Cortex of kidney (tissue), 1 donor: ENCODE measurements at places on chromosomes 5 and 9.

DNA sequence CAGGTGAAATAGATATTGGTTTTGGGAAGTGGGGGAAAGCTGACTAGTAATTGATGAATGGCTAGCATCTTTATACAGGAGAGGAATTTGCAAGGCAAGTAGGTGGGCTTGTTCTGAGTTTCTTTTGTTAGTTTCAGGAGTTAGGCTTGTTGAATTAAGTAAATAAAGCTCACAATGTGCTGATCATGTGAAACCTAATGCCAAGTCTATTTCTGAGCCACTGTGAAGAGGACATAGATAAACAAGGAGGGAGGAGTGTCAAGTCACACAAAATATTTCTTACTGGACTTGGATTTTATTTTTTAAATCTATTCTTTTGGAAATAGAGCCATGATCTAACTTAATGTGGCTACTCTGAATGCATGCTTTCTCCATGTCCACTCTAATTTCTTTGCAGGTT, 19.9 kb downstream of the GDA start:
- no peak for DNase-seq

GRCh38 chr9:74728176-74728575, 159.5 kb downstream of the TRPM6 start:
- DNase-seq, result no peak

- no peak for DNase-seq
Measured at GRCh38 chr5:142327111-142327842, 2.5 kb upstream of the SPRY4 start.

- DNase-seq, result no peak
Measured at GRCh38 chr9:32577316-32577715, 4.4 kb upstream of the NDUFB6 start.

GRCh38 chr9:113601656-113602055, 138.1 kb downstream of the RGS3 start:
- DNase-seq, result no peak

- DNase-seq, result no peak
Measured at GRCh38 chr9:135501261-135502167, 1.0 kb downstream of the MRPS2 start.

- no peak for DNase-seq
Measured at GRCh38 chr5:146828385-146828784, 50.2 kb downstream of the PPP2R2B start.

DNA sequence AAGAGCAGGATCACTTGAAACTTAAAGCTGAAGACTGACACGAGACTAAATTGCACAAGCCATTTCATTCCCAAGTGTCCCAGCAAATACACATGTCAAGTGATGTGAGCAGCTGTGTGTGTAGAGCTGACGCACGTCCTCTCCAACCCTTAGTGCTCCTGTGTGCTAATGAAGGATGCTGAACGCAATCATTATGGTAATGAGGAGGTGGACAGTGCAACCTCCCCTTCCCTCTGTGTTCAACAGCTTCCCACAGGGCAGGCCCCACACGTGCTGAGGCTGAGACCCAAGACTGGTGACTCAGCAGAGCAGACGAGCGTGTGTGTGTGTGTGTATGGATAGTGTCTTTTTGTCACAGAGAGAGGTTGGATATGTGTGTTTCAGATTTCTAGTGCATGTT, 702.1 kb downstream of the SEMA5A start:
- no peak for DNase-seq

GRCh38 chr5:178238711-178239592, 6.3 kb upstream of the PHYKPL start:
- no peak for DNase-seq

GRCh38 chr9:130845254-130845653, 10.2 kb downstream of the ABL1 start:
- DNase-seq, result no peak

GRCh38 chr5:9037048-9037447, 508.8 kb downstream of the SEMA5A start:
- no peak for DNase-seq

DNA sequence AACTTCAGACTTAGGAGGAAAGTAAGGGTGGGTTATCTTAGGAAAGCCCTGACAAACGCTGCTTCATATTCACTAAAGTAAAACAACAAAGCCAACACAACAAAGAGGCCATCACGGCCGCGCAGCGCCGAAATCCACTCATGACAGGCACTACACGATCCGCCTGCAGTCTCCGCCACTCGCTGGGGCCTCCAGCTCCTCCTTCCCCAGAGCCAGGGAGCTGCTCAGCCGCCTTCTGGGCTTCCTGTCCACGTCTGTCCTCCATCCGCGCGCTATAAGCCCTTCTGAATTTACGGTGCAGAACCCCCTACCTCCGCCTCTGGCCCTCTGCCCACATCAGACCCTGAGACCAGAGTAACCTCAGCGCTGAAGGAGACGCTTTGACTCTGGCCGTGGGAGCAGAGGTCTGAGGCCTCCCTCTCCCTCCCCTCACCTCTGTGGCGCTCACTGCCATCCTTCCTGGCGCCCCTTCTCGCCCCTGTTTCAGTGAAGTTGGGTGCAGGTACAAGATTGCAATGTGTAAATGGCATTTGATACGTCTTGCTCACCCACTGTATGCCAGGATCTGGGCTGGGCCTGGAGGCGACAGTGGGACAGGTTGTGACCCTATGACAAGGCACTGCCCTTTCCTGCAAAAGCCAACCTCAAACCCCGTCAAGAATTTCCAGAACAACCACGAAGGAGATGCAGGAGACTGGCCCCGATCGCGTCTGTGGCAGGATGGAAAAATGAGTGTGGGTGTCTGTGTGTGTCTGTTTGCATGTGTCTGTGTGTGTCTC, 74.9 kb upstream of the PHYKPL start:
- DNase-seq, result no peak

GRCh38 chr5:169832845-169833244, 147.4 kb downstream of the INSYN2B start:
- DNase-seq, result no peak

- no peak for DNase-seq
Measured at GRCh38 chr5:150740992-150741391, 17.8 kb downstream of the DCTN4 start.

DNA sequence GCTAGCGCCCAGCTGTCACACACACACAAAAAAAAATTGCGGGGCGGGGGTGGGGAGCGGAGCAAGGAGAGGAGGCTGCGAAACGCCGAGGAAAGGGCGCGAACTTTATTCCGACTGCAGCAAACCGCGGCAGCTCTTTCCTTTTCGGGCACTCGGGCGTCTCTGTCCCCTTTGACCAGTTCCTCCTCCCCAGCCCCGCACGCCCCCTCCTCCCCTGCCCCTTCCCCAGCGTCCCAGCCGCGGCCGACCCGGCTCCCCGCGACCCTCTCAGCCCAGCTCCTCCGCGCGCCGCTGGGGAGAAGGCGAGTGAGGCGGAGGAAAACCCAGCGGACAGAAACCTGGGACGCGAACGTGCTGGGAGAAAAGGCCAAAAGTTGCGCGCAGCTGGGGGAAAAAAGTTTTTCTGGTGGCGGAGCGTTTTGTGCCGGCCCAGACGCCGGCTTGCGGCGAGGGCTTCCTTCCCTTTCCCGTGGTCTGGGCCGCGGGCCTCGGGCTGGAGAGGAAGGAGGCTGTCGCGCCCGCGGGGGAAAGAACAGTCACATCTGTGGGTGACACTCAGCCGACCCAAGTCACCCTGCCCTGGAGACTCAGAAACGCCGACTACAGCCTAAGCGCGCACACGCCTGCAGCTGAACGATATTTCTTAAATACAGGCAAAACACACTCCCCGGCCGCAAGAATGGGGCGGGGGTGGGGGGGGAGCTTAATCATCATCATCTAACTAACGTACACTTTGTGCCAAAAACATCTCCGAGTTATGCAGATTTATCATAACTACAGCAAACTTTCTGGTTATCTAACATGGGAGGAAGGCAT, 1.1 kb upstream of the BNC2 start:
- DNase-seq, result no peak

DNA sequence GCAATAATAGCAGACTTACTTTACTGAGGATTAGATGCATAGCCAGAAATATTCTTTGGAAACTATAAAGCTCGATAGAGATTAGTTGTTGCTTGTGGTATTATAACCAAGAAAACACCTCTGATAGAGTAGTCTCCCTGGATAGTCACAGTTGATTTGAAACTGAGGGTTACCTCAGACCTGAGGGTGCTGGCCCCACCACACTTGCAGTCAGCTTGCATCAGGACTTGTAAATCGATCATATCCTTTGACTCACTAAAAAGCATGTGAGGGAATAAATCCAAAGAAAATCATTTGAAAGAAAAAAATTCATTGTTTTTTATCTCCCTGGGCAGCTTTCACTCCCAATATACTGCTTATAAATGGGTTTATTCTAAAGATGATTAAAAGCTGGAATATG, 39.4 kb downstream of the GALNT12 start:
- DNase-seq, result no peak

- no peak for DNase-seq
Measured at GRCh38 chr5:35810601-35811000, 46.1 kb upstream of the IL7R start.

- no peak for DNase-seq
Measured at GRCh38 chr5:116002116-116002906, 30.0 kb upstream of the ARL14EPL start.

DNA sequence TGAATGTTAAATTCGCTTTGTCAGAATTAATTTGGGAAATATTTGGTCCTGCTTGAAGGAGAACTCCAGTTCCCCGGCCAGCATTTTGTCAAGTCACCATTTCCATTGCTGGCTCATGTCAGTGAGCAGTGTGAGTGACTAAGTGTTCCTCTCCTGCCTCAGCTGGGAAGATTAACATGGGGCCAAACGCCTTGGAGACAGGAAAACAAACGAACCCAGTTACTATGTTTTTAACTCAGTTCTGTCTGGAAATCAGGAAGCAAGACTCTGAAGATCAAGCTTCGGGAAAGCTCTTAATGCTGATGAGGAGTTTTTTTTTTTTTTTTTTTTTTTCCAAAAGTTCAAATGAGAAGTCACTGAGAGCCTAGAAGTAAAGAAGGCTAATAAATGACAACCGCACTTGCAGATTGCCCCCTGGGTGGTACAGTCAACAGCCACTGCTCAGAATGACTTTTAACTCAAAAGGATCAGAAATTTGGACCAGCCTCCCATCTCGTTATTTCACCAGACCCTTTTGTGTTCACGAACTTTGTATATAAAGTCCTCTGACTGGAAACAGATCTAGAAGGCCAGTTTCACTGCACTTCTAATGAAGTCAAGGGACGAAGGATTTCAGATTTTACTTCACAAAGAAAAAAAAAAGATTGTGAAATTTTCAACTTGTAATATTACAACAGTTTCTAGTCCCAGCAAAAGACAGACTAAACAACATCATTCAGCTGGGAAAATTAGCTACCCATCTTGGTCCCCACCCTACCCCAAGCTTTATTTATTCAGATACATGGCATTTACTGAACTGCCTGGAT, 121.3 kb downstream of the LHFPL2 start:
- DNase-seq, result no peak

GRCh38 chr5:181235689-181236366, 7.9 kb downstream of the RACK1 start:
- DNase-seq, result no peak

GRCh38 chr5:7671381-7671993, 179.4 kb downstream of the CFAP90 start:
- no peak for DNase-seq

GRCh38 chr9:76785501-76785900, 21.3 kb downstream of the PCA3 start:
- no peak for DNase-seq

DNA sequence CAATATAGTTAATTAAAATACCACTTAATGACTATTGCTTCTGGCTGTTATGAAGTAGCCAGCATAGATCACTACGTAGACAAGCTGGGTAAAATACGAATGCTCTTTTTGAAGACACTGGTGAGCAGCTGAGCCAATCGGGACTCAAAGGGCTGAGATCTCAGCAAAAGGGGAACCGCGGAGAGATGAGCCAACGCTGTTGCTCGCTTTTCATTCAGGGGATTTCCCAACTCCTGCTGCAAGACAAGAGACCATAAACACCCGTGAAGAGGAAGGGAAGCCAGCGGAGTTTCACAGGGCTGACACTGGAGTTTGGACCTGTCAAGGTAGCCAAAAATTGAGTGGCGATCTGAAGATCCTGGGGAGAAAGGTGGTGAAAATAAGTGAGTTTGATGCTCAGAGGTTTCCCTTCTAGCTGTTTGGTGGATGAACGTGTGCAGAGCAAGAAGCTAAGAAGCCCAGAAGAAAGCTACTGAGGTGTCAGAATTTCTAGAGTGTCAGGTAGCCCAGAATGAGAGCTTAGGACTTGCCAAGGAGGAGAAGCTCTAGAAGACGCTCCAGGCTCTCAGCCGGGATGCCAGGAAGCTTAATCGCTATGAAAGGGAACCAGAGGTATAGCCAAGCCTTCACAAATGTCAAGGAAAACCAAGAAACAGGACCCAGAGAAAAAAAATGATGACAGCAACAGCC, 79.6 kb upstream of the RNU6ATAC start:
- no peak for DNase-seq

DNA sequence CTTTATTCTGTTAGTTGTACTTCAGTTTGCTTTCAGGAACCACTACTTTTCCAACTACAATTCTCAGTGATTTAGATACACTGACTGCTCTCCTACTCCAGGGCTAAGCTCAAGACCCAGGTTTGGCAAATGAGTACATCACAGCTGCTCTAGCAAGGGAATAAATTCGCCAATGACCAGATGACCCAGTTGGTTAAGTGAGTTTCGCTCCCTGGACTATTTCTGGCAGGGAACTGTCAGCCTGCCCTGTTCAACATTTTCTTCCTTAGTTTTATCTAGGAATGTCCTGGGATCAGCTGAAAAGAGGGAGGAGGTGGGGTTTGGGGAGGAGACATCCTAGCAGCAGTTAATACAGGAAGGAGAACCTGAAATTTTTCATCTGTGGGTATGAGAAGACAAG, 6.4 kb upstream of the STARD4 start:
- DNase-seq, result no peak

- DNase-seq, result no peak
Measured at GRCh38 chr9:89317282-89317681, 1.0 kb upstream of the SECISBP2 start.

DNA sequence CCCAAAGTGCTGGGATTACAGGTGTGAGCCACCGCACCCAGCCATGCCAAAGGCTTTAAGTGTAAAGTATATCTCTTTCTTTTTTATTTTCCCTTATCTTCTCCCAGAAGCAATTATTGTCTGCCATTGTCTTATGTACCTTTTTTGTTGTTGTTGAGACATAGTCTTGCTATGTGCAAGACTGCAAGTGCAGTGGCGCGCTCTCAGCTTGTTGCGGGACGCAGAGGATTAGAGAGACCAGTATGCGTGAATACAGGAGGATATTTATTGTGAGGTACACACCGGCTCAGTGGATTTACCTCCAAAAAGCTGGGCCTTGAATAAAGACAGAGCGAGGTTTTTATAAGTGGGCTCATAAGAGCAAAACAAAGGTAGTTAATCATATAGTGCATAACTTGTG, 11.8 kb downstream of the TMEM38B start:
- DNase-seq, result no peak

DNA sequence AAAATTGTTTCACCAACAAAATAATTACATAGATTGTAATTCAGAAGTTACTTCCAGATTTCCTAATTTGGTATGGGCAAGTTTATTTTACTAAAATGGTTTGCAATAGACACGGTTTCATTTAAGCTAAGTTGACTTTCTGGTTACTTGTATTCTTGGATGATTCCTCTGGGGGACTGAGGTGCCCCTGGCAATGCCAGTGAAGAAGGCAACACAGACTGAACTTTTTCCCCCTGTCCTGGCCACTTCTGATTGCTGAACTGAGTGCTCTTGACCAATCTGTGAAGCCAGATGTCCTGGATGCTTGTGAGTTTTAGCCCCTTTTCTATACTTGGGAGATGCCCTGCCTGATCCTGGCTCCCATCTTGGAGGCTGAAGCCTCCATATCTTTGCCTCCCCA, 66.3 kb upstream of the FANCC start:
- DNase-seq, result no peak
